Hair follicle dermal papilla cell (primary cell): ENCODE measurements at places on chromosomes 16 and 17. TPM values are rescaled to one million over a fixed set of nuclear protein-coding genes. Genes with fewer than 3 reads are reported as not detected.

The NAGS gene
- total RNA-seq, result 1.1 and 2.1 TPM in 2 replicates

The GINS2 gene
- 0.61 and 0.81 TPM in 2 replicates for total RNA-seq

The NPIPB8 gene
- not detected in 2 replicates for total RNA-seq

The SAMD14 gene
- total RNA-seq, result 9.0 and 9.1 TPM in 2 replicates

The KRTAP16-1 gene
- not detected in 2 replicates for total RNA-seq

The OR1A2 gene
- total RNA-seq, result not detected in 2 replicates

The ABCC6 gene
- total RNA-seq, result 2.2 and 3.6 TPM in 2 replicates

The PLSCR3 gene
- 26.6 and 29.9 TPM in 2 replicates for total RNA-seq

The FBXL16 gene
- total RNA-seq, result under 0.01 TPM in 1 of 2 replicates, not detected in the other

The KRTAP4-4 gene
- total RNA-seq, result not detected in 2 replicates

The OR4D1 gene
- not detected in 2 replicates for total RNA-seq

The PSMB3 gene
- 126 and 175 TPM in 2 replicates for total RNA-seq

The NPIPA8 gene
- total RNA-seq, result not detected in 2 replicates

The CCL23 gene
- not detected in 2 replicates for total RNA-seq
